NCI-H524 (cell line): ENCODE measurements at places on chromosomes 1 and 21.

DNA sequence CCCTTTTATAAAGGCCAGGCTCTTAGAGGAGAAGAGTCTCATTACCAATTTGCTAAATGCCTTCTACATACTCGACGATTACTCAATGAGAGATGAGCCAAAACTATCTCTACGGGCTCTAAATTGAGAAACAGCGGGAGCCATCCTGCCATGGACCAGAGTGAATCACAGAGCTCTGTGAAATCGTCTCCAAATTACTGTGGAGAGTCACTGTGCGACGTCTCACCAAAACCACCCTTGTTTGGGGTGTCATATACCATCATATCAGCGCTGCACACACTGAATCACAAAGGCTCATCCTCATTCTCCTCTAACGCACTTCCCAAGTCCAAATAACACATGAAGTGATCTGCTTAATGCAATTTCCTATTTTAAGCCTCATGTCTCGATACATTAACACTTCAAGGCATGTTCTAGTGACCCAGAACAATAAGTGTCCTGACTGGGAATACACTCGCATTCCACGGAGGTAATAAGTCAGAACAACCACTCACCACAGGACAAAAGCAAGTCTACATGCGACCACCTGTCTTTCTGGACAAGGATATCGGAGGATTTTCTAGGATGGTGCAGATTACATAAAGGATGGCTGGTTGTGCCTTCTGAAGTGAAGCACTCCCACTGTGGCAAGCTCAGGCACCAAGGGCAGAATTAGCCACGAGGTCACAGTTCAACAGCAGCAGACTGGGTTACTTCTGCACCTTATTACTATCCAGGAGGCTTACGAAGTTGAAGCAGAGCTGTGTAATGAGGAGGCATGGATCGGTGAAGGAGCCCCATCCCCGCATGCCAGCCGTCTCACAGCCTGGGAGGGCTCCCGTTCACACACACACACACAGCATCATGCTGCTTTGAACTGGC is 44.3 kb downstream of the NID1 start:
- DNase-seq = no peak

DNA sequence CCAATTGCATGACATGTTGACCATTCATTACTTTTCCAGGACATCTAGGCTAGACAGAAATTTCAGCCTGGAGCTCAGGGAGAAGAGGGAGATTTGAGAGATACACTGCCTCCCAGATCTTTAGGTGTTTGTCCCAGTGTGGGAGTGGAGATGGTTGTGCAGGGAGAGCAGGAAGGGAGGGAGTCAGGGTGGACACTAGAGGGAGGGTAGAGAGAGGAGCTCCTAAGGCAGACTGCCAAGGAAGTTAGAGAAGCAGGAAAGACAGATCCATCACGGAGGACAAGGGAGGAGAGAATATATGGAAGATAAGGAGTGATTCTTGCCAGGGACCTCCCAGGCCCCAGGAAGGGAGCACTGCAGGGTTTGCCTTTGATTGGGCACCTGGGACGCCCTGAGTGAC is 8.7 kb downstream of the CDCA8 start:
- no peak for DNase-seq

- DNase-seq = no peak
Observed at GRCh38 chr1:164868990-164869389, 310.0 kb downstream of the PBX1 start.

DNA sequence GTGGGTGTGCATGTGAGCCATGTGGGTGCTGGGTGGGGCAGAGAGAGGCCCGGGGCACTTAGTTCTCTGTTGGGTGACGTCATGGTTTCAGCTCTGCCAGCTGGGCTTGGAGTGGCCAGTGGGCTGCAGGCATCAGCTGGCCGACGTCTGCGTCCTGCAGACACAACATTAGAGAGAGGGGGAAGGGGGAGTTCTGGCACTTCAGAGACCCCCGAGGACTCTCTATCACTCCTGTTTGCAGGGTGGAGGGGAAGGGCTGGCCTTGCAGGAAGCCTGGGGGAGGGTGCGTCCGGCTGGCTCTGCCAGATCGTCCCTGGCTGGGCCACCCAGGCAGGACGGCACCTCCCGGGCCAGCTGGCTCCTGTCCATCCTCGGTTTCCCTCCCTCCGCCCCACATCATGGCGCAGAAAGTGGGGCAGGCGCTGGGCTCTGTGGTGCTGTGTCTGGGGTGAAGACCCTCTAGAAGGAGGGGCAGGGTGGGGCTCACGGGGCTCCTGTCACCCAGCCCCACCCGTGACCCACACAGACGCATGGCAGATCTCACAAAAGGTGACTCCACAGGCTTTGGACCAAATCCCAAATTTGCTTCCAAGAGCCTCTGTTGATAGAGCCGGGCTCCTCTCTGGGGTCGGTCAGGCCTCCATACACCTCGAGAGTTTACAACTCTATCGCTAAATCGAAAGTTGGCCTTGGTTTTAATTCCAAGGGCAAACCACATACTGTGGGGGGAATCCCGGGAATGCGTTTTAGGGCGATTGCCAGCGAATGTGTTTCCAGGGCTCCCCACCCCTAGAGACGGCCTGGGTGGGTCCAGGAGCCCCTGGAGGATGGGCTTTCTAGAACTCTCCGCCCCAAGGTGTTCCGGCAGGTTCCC is 73.4 kb upstream of the TTC34 start:
- no peak for DNase-seq

- no peak for DNase-seq
Observed at GRCh38 chr1:153790966-153791647, 15.9 kb downstream of the SLC27A3 start.

DNA sequence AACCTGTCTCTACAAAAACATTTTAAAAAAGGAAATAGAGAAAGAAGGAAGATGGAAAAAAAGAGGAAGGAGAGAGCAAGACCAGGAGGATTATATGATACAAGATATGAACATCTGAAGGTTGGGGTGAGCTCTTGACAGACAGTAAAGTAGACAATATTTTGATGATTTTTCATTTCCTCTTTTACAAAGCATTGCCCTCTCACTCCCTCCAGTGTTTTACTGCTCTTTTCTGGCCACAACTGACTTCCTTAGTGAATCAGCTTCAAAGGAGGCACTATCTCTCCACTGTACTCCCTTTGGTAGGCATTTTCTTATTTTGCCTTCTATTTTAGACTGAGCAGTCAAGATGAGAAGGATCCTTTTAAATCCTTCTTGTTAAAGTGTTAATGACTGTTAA is 296.7 kb downstream of the KCTD3 start:
- no peak for DNase-seq

- no peak for DNase-seq
Observed at GRCh38 chr1:54781023-54781723, 16.9 kb upstream of the PARS2 start.

- no peak for DNase-seq
Observed at GRCh38 chr1:223271085-223271781, 92.7 kb downstream of the SUSD4 start.

DNA sequence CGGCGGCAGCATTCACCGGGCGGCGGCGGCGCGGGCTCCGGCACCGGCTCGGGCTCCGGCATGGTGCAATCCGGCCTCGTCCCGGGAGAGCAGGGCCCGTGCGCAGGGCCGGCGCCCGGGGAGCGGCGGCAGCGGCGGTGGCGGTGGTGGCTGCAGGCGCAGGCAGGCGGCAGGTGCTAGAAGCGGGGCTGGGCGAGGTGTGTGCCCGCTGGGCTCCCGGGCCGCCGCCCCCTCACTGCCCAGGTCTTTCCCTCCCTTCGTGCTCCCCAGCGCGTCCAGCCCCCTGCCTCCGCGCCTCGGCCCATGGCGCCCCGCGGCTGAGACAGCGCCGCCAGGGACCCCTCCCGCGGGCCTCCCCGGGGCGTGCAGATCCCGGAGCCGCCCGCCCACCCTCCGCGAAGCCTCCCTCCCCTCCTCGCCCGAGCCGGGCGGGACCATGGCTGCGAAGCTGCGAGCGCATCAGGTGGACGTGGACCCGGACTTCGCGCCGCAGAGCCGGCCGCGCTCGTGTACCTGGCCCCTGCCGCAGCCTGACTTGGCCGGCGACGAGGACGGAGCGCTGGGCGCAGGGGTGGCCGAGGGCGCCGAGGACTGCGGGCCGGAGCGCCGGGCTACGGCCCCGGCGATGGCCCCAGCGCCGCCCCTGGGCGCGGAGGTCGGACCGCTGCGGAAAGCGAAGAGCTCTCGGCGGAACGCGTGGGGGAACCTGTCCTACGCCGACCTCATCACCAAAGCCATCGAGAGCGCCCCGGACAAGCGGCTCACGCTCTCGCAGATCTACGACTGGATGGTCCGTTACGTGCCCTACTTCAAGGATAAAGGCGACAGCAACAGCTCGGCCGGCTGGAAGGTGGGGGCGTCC is 492 bp downstream of the FOXO6 start:
- DNase-seq = peak; percentile 34

GRCh38 chr1:152770411-152770810 is 4.5 kb upstream of the LCE1F start:
- no peak for DNase-seq

- DNase-seq = no peak
Observed at GRCh38 chr1:59994302-59995198, 68.0 kb upstream of the CYP2J2 start.

GRCh38 chr1:31122741-31123140 is 57.2 kb upstream of the PUM1 start:
- no peak for DNase-seq

DNA sequence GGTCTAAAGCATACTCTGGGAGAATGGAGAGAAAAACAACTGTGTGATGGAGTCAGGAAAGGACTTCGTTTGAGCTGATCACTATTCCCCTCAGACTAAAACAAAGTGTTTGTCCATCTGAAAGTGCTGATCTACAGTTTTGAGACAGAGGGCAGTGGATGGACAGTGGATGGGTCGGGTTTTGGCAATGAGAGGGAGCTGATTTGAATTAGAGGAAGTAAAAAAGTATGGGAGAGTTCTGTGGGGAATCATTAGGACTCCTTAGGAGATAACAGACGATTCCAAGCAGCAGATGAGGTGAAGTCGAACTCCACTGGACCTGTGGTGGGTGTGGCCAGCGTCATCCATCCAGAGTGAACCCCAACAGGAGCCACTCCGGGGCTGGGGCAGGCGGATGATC is 62.3 kb downstream of the PTGS2 start:
- DNase-seq = no peak

GRCh38 chr1:76203127-76203526 is 128.6 kb downstream of the ST6GALNAC3 start:
- peak; percentile 69 for DNase-seq

- DNase-seq = no peak
Observed at GRCh38 chr1:9767964-9768668, 55.6 kb downstream of the CLSTN1 start.

GRCh38 chr1:25933479-25934365 is 27.5 kb upstream of the STMN1 start:
- no peak for DNase-seq

DNA sequence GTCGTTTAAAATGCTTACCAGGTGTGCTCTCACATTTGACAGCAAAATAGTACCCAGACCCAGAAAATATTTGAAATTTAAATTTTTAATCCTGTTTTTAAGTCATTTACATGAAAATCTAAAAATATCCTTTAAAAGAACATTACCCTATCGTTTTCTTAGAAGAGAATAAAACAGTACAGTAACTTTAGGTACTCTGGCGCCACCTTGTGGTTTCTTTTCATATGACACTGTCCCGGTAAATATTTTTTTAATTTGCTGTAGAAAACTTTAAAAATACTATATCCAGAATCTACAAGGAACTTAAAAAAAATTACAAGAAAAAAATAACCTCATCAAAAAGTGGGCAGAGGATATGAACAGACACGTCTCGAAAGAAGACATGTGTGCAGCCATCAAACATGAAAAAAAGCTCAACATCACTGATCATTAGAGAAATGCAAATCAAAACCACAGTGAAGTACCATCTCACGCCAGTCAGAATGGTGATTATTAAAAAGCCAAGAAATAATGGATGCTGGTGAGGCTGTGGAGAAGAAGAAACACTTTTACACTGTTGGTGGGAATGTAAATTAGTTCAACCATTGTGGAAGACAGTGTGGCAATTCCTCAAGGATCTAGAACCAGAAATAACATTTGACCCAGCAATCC is 129.2 kb downstream of the RGS21 start:
- no peak for DNase-seq

DNA sequence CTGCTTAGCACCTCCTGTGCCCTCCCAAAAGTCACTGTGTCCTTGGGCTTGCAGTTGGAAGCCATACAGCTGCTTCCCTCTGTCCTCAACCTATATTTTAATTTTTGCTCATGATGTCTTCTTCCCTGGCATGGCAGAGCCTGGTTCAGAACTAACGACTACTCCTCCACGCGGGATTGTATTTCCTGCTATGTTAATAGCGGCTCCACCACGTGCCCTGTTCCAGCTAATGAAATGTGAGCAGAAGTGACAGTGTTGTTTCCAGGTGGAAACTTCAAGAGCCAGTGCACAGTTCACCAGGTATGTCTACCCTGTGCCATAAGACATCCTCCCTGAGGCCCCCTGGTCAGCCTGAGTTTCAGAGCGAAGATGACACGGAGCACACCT is 52.1 kb downstream of the DHRS3 start:
- DNase-seq = no peak

DNA sequence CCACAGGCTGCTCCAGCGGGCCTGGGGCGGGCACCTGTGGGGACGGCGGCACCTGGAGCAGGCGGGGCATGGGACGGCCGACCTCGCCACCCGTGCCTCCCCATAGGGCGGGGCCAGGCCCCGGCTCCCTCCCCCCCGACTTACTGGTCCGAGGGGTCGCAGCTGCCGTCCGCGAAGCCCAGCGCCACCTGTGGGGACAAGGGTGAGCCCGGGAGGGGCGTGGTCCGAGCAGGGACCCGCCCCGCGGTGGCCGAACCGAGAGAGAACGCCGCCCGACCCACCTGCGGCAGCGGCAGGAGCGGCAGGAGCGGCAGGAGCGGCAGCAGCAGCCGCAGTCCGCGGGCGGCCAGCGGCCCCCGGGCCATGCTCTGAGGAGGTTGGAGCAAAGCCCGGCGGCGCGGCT is at the start of gene TMEM52:
TMEM52 (minus strand) TSS at position 379 of the 403 bp plus-strand sequence; CDS start at position 365, 14 bp downstream.
- DNase-seq = no peak

DNA sequence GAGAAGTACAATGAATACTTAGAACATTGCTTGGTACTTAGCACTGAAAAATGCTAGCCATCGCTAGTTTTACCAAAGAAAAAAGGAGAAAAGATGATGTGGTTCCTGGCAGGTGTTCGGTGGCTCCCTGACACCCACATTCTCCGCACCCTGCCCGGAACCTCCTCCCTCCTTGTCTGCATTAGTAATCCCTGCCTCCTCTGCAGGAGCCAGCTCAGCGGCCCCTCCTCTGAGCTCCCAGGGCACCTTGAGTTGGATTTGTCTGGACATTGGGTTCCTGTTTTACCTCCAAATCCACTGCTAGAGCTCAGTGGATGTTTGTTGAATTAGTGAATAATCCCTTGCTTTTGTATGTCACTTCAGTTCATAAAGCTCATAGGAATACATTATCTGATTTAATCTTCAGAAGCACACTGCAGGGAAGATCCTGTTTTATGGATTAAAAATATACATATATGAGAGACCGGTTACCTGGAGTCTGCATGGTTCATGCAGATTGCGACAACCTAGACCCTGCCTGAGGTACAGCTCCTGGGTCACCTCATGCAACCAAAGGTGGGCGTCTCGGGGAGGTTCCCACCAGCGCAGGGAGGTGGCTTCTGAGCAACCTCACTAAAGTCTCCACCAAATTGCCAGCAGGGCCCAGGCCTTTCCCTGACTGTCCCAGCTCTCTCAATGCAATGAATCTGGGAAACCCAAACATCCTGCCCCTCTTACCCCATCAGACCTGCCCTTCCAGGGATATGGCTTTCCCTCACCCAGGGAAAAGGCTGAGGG is 24.2 kb downstream of the PCAT6 start:
- DNase-seq = no peak
